ENCODE measurements at places on chromosomes 12 and 14.
A peak's percentile ranks its signal among the peaks of the same experiment; 100 is the strongest.

- DNase-seq: no peak
These were observed 503.0 kb upstream of the LMO3 start for GRCh38 chr12:17108877-17109541.

- DNase-seq: no peak
These were observed 195.0 kb upstream of the AMIGO2 start for GRCh38 chr12:47274760-47275159.

- DNase-seq: no peak
These were observed 869.2 kb downstream of the TMEM121 start for GRCh38 chr14:106395456-106396050.

GRCh38 chr12:68868043-68868790, 60.2 kb downstream of the MDM2 start:
- DNase-seq: peak; percentile 16

GRCh38 chr14:91509878-91510170, 286 bp downstream of the PPP4R3A start:
- no peak for DNase-seq

DNA sequence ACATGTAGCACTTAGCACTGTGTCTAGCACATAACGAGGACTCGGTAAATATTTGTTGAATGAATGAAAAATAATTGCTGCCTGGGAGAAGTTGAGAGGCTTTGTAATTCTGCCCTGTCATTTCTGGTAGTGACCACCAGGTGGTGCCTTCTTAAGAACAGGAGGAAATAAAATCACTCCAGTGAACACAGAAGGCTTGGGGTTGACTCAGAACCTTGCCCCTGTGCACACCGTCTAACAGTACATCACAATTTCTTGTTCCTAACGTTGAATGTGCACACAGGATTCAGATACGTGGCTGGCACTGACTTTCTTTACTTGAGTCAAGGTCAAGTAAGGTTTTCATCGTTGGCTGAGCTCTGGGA, 91.8 kb downstream of the RGS6 start:
- peak; percentile 15 for DNase-seq

DNA sequence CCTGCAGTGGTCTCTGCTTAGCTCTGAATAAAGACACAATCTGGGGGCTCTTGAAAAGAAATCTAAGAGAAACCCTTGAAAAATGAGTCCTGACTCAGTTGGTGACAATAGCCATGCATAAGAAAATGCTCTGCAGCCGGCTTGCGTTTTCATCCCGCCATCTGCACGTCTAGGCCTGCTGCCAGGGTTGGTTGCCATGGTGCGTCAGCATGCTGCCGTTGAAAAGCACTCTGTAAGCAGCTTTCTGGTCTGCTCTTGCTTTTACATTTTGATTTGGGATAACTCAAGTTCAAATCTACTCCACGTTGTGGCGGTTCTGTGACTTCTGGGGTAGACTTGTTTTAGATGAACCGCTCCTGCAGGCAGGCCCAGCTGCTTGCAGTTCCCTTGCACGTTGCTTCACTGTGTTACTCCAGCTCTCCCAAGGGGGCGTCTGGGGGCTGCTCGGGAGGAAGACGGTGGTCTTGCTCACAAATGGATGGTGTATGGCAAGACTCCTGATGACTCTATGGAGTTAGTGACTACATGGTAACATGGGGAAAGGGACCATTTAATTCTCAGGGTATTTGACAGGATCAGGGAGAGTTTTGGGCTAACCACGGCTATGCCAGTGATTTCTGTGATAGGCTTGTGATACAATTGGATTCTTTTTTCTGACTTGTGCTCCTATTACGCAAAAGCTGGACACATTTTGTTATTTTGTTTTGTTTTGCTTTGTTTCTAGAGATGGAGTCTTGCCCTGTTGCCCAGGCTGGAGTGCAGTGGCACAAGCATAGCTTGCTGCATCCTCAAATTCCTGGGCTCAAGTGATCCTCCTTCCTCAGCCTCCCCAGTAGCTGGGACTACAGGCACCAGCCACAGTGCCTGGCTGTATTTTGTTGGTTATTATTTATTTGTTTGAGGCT, 15.8 kb downstream of the WNT5B start:
- peak; percentile 48 for DNase-seq

GRCh38 chr14:89792489-89793366, 161.8 kb downstream of the EFCAB11 start:
- peak; percentile 31 for DNase-seq

GRCh38 chr12:52360663-52361271, 6.5 kb downstream of the KRT85 start:
- DNase-seq: no peak

DNA sequence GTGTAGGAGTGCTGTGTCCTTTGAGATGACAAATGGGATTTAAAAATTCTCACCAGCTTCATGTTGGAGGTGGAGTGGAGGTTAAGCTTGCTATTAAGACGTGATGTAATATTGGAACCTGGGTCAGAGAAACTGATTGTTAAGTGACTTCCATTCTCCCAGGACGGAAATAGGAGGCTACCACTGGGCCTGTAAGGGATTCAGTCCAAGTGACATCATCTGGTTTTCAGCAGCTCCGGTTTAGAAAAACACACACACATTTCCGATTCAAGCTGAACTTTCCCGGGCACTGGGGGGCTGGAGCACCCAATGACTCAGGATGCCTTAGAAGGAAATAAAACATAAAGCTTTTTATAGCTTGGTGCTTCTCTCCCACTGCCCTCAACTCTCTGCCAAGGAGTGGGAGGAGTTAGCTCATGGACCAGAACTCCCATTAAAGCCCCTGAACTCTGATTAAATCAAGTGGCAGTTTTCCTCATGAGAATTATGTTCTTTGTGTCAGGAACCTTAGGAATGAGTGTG, 12.4 kb downstream of the CALM1 start:
- peak; percentile 94 for DNase-seq

GRCh38 chr12:108120863-108121165, 8.3 kb upstream of the WSCD2 start:
- no peak for DNase-seq

DNA sequence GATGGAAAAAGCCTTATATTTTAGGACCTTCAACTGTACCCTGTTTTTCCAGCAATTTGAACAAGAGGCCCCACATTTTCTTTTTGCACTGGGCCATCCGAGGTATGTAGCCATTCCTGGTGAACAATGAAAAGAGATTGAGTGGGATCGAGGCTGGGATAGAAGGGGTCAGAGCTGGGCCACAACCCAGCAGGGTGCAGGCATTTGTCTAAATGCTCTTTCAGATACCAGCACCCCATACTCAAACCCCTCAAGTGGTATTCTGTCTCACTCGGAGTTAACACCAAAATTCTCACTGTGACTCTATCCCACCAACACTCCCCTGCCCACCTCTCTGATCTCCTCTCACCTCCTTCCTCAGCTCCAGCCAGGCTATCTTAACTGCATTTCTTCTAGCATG, 26.8 kb downstream of the DUSP6 start:
- DNase-seq: no peak

DNA sequence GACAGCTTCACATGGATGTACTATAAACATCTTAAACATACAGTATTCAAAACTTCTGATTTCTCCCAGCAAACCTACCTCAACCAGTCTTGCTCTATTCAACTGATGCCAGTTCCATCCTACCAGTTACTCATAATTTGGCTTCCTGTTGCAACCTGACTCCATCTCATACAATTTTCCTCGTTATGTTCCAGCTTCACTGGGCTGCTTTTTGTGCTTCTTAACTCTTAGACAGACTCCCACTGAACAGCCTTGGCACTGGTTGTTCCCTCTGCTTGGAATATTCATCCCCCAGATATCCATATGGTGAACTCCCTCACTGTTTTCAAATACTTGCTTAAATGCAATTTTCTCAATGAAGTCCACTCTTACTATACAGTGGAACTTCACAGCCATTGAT, 249.2 kb downstream of the AEBP2 start:
- peak; percentile 52 for DNase-seq

GRCh38 chr14:68624541-68625220, 168.2 kb downstream of the ZFP36L1 start:
- no peak for DNase-seq

- no peak for DNase-seq
These were observed 863.3 kb downstream of the BCL11B start for GRCh38 chr14:98408713-98409112.

- peak; percentile 50 for DNase-seq
These were observed 62.8 kb downstream of the HRK start for GRCh38 chr12:116818341-116818856.

DNA sequence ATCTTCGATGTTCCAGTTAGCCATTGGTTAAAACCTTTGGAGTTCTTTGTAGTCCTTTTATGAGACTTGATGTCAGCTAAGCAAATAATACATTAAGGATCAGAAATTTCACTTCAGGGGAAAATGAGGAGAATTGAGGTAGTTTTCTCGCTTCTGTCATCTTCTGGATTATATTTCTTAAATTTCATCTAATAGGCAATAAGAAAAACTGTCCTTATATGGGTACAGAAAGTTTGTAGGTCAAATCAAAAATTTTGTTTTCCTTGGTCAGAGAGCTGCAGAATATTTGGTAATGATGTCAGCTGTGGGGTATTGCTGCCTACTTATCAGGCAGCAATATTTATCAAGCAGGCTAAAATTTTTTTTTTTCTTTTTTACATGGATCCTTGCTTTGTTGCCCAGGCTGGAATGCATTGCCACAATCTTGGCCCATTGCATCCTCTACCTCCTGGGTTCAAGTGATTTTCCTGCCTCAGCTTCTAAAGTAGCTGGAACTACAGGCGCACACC, 37.1 kb downstream of the RIMKLB start:
- DNase-seq: no peak

- DNase-seq: no peak
These were observed 709.4 kb upstream of the MDGA2 start for GRCh38 chr14:48384821-48385220.

- DNase-seq: peak; percentile 59
These were observed 5.6 kb downstream of the RIC8B start for GRCh38 chr12:106780010-106780631.

GRCh38 chr14:29569194-29569593, 358.5 kb downstream of the PRKD1 start:
- DNase-seq: no peak
